ENCODE measurements at places on chromosomes 12 and 14. TPM values are rescaled to one million over a fixed set of nuclear protein-coding genes. Genes with fewer than 3 reads are reported as not detected.

GLIPR1L2 gene
- 0.29 TPM for total RNA-seq

DNA sequence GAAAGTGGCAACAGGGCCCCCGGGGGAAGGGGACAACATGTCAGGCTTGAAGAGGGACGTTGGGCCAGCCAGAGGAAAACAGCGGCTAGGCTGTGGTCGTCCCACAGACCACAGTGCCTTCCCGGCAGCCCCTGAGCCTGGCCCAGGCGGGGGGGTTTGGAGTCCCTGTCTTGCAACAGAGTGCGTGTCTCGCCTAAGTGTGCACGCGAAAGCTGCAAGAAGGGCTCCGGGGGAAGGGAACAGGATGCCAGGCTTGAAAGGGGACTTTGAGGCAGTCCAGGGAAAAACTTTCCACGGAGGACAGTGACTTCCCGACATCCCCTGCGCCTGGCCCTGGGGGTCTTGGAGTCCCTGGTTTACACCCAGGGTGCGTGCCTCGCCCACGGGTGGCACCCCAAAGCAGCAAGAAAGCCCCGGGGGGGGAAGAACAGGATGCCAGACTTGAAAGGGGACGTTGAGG is 157.5 kb upstream of the ALG10B start:
- no peak for DNase-seq

GRCh38 chr12:69515394-69515930 is 45.3 kb downstream of the FRS2 start:
- DNase-seq: no peak

DNA sequence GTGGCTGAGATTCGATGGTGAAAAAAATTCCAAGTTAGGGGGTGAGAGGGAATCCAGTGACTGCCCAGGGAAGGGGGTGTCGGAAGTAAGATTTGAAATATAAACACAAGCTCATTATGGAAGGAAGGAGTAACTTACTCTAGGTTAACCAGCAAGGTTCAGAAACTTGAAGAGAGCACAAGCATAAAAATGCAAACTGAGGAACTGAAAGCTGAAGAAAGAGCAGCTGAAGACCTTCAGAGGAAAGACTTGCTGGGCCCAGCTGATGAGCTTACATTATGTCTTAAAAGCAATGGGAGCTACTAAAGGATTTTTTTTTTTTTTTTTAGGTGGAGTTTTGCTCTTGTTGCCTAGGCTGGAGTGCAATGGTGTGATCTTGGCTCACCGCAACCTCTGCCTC is 189.7 kb upstream of the GRIN2B start:
- no peak for DNase-seq

Measured in kidney epithelial cell (primary cell).